Smooth muscle cell of the umbilical artery (primary cell): ENCODE measurements at places on chromosomes 5 and 9. TPM values are rescaled to one million over a fixed set of nuclear protein-coding genes. Genes with fewer than 3 reads are reported as not detected.

ACSL6 gene
- total RNA-seq: under 0.01 TPM in 1 of 2 replicates, not detected in the other

MSX2 gene
- total RNA-seq: 0.28 and 1.5 TPM in 2 replicates

LEAP2 gene
- 0.18 and 0.30 TPM in 2 replicates for total RNA-seq

TRIM7 gene
- 0.30 and 0.69 TPM in 2 replicates for total RNA-seq

EGFL7 gene
- 22.7 and 33.6 TPM in 2 replicates for total RNA-seq

TMEM215 gene
- total RNA-seq: not detected in 2 replicates

STING1 gene
- total RNA-seq: 12.5 and 14.2 TPM in 2 replicates

TEX53 gene
- total RNA-seq: not detected in 2 replicates

NHP2 gene
- 135 and 139 TPM in 2 replicates for total RNA-seq

NR2F1 gene
- 17.2 and 19.9 TPM in 2 replicates for total RNA-seq

PCDHAC1 gene
- 0.09 and 0.30 TPM in 2 replicates for total RNA-seq

CTXN3 gene
- total RNA-seq: not detected in 2 replicates

ENC1 gene
- 217 and 309 TPM in 2 replicates for total RNA-seq

ARHGEF37 gene
- total RNA-seq: 0.30 and 0.32 TPM in 2 replicates

FGFR4 gene
- 0.59 and 2.6 TPM in 2 replicates for total RNA-seq

SETX gene
- 65.9 and 90.1 TPM in 2 replicates for total RNA-seq

SPARC gene
- total RNA-seq: 2,182 and 3,745 TPM in 2 replicates

MCIDAS gene
- not detected in 2 replicates for total RNA-seq

WHRN gene
- 2.3 and 2.7 TPM in 2 replicates for total RNA-seq

LCN9 gene
- not detected in 2 replicates for total RNA-seq

PCDHGA6 gene
- total RNA-seq: 3.2 and 4.2 TPM in 2 replicates

ZNF883 gene
- total RNA-seq: 1.2 and 3.2 TPM in 2 replicates

SLC34A3 gene
- under 0.01 TPM in 1 of 2 replicates, not detected in the other for total RNA-seq

DRD1 gene
- total RNA-seq: under 0.01 TPM in 1 of 2 replicates, not detected in the other

FABP6 gene
- 0.55 TPM in 1 of 2 replicates, not detected in the other for total RNA-seq

UGT3A2 gene
- not detected in 2 replicates for total RNA-seq

FOXD4L3 gene
- total RNA-seq: not detected in 2 replicates

SLC6A3 gene
- not detected in 2 replicates for total RNA-seq

BTNL9 gene
- total RNA-seq: not detected in 2 replicates

IFNA21 gene
- not detected in 2 replicates for total RNA-seq

HTR1A gene
- total RNA-seq: not detected in 2 replicates

SLCO6A1 gene
- not detected in 2 replicates for total RNA-seq

CCDC171 gene
- total RNA-seq: 2.4 and 2.7 TPM in 2 replicates

PCDHA12 gene
- total RNA-seq: 0.18 and 0.59 TPM in 2 replicates
